ENCODE measurements at places on chromosomes 5 and 9.

DNA sequence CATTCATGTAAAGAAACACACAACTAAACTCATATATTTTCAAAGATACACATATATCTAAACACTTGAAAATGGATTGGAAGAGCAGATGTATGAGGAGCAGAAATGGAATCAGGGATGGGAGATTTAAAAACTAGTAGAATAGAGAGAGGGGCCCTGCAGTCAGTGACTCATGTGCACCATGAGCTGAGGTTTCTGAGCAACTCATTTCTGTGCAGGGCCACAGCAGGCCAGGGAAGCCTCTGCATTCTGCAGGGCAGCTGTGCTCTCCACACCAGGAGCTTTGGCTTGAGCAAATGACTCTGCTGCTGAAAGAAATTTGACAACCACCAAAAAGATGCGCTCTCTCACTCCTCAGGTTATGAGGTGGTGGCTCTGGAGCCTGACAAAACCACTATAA is 27.1 kb downstream of the LHX6 start:
- H3K36me3 ChIP-seq = no peaks in the 10 kb centered on the region
- H3K27ac ChIP-seq = no peak overlapping the region
- no peak for DNase-seq
- H3K27me3 ChIP-seq = peaks cover 4% of the 10 kb centered on the region
- no peak overlapping the region for H3K4me3 ChIP-seq
- H3K4me1 ChIP-seq = no peaks in the 10 kb centered on the region

DNA sequence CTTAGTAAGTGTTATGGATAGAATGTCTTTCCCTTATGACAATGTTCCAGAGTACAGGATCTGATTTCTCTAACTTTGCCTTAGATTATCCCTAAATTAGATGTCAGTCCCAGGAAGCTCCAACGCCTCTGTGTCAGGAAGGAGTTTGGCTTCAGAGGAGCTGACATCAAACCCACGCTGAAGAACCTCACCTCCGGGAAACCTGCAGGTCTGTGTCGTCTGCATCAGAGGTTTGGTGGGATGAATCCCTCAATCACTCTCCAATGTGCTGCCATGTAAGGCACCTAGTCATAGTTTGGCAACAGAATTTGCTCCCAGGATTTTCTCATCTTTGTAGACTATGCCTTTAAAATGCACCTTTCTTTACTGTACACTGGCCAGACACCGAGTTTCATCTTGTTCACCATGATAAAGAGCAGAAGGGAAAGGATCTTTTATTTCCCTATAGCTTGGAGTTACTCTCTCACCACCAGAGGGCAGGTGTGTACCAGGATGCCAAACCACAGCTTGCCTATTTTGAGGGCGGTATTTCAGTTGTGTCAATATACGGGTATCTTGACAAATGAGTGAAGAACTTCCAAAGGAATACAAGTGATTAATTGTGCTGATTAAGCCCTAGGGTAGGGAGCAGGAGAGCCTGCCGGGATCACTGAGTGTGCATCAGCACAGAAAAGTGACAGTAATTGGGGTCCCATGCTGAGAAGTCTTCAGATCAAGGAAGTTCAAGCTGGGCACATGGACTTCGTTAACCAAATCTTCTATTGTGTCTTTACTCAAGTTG is 23.4 kb downstream of the MINAR2 start:
- H3K4me3 ChIP-seq = no peak overlapping the region
- no peak overlapping the region for H3K27ac ChIP-seq
- H3K27me3 ChIP-seq = no peaks in the 10 kb centered on the region

DNA sequence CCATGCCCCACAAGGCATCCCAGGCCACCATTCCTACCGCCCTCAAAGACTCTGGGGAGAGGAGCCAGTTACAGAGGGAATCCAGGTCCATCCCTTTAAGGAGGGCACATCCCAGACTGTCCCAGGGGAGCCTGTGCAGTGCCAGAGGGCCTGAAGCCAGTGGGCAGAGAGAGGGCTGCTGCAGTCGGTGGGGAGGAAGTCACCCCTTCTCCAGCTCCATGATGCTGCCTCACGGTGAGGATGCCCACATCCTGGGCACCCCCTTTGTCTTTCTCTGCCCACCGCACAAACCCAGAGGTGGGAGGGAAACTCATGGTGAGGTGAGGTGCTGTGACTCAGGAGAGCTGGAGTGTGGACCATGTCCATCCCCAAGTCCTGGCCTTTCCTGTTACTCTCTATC is 26.2 kb upstream of the ANKRD33B start:
- no peak overlapping the region for H3K27ac ChIP-seq
- peaks cover 12% of the 10 kb centered on the region for H3K27me3 ChIP-seq
- H3K4me1 ChIP-seq = peaks cover 24% of the 10 kb centered on the region
- H3K4me3 ChIP-seq = no peak overlapping the region

GRCh38 chr9:84807870-84808390 is 138.4 kb downstream of the NTRK2 start:
- DNase-seq = no peak
- no peak overlapping the region for H3K4me3 ChIP-seq
- H3K36me3 ChIP-seq = no peaks in the 10 kb centered on the region
- no peaks in the 10 kb centered on the region for H3K27me3 ChIP-seq
- H3K27ac ChIP-seq = no peak overlapping the region

GRCh38 chr5:109239456-109239855 is 170.3 kb downstream of the PJA2 start:
- no peak overlapping the region for H3K4me3 ChIP-seq
- DNase-seq = no peak
- H3K27me3 ChIP-seq = no peaks in the 10 kb centered on the region

GRCh38 chr5:145704724-145705123 is 130.4 kb downstream of the PRELID2 start:
- DNase-seq = no peak
- no peaks in the 10 kb centered on the region for H3K27me3 ChIP-seq
- no peak overlapping the region for H3K4me3 ChIP-seq
- H3K4me1 ChIP-seq = no peaks in the 10 kb centered on the region
- no peak overlapping the region for H3K27ac ChIP-seq
- no peaks in the 10 kb centered on the region for H3K36me3 ChIP-seq

DNA sequence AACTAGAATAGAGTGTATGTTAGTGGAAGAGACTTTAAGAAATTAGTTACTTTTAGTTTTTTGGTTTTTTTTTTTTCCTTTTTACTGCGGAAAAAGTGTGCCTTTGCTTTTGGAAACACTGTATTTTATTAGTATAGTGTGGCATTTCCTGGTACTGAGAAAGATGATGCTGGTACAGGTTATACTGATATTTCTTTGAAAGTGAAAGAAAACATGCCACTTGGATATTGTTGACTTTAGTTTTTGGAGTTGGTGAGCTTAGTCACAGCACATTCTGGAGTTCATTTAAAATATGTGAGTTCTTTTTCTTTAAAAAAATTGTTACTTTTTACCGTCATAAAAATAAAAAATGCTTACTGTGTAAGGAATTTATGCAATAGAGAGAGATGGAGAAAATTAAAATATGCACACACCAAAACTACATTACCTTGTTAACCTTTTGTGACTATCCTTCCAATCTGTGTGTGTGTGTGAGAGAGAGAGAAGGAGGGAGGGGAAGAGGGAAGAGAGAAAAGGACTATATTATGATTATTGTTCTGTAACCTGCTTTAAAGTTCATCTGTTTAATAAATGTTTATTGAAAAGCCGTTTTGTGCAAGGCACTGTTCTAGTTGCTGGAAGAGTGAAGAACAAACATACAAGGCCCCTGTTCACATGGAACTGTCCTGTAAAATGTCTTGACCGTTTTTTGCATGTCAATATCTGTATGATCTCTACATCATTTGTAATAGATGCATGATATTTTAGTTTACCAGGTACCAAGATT is 1.9 kb downstream of the UGCG start:
- peaks cover 29% of the 10 kb centered on the region for H3K4me1 ChIP-seq
- DNase-seq = no peak
- H3K4me3 ChIP-seq = peak overlapping the region; percentile 88
- no peak overlapping the region for H3K27ac ChIP-seq

DNA sequence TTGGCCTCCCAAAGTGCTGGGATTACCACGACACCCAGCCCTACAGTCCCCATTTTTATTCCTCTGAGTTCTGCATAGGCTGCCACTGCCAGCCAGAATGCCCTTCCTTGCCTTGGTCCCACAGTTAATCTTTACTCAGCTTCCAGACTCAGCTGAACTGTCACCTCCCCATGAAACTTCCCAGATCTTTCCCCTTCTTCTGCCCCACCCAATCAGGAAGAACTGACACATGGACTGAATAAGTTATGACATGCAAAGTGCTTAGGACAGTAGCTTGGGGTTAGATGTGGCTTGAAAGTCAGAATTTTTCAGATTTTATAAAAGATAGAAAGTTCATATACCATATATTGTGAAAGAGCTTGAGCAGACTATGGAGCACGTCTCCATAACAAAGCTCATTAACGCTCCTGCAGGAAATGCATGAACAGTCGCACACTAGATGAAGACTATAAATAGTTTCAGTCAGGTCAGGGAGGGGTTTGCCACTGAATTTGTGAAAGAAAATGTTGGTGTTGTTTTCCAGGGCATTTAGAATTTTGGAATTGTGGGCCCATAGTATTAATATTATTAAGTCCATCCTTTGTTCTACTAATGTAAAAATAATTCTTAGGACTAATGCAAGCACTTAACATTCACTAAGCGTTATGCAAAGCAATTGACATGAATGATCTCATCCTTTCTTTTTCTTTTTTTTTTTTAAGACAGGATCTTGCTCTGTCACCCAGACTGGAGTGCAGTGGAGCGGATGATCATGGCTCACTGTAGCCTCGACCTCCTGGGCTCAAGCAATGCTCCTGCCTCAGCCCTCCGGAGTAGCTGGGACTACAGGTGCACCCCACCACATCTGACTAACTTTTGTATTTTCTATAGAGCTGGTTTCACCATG is 36.1 kb upstream of the DENND1A start:
- H3K36me3 ChIP-seq = no peaks in the 10 kb centered on the region
- DNase-seq = no peak
- H3K27ac ChIP-seq = no peak overlapping the region
- H3K4me1 ChIP-seq = no peaks in the 10 kb centered on the region
- H3K27me3 ChIP-seq = peaks cover 24% of the 10 kb centered on the region

- H3K4me3 ChIP-seq = no peak overlapping the region
- peaks cover 31% of the 10 kb centered on the region for H3K4me1 ChIP-seq
- H3K36me3 ChIP-seq = peaks cover 23% of the 10 kb centered on the region
- H3K27ac ChIP-seq = no peak overlapping the region
- no peak for DNase-seq
Measured at GRCh38 chr5:131329286-131329560, 65.4 kb downstream of the CDC42SE2 start.

- DNase-seq = no peak
- no peaks in the 10 kb centered on the region for H3K27me3 ChIP-seq
- H3K4me1 ChIP-seq = peaks cover 11% of the 10 kb centered on the region
- H3K27ac ChIP-seq = no peak overlapping the region
- no peaks in the 10 kb centered on the region for H3K36me3 ChIP-seq
Measured at GRCh38 chr5:68884883-68885282, 208.9 kb upstream of the SLC30A5 start.

- no peaks in the 10 kb centered on the region for H3K4me1 ChIP-seq
- H3K36me3 ChIP-seq = no peaks in the 10 kb centered on the region
- no peaks in the 10 kb centered on the region for H3K27me3 ChIP-seq
- no peak overlapping the region for H3K27ac ChIP-seq
Measured at GRCh38 chr5:165057145-165057544, 1551.7 kb downstream of the MAT2B start.

GRCh38 chr9:86912210-86912609 is 35.1 kb downstream of the GAS1 start:
- H3K4me3 ChIP-seq = no peak overlapping the region
- peaks cover 10% of the 10 kb centered on the region for H3K27me3 ChIP-seq
